ENCODE measurements at places on chromosomes 6 and 20. TPM values are rescaled to one million over a fixed set of nuclear protein-coding genes. Genes with fewer than 3 reads are reported as not detected.

GRCh38 chr20:1105599-1106194 lies 12.7 kb upstream of the PSMF1 start:
- H3K27me3 ChIP-seq, result no peaks in the 10 kb centered on the region
- no peak for DNase-seq
- H3K36me3 ChIP-seq, result no peaks in the 10 kb centered on the region
- H3K4me1 ChIP-seq, result no peaks in the 10 kb centered on the region
- H3K4me3 ChIP-seq, result no peak overlapping the region

- no peak overlapping the region for H3K27ac ChIP-seq
- peaks cover 28% of the 10 kb centered on the region for H3K4me1 ChIP-seq
- peak overlapping the region; percentile 45 for H3K4me3 ChIP-seq
- H3K36me3 ChIP-seq, result no peaks in the 10 kb centered on the region
- DNase-seq, result peak; percentile 90
Measured at GRCh38 chr6:10421158-10421920, 6.5 kb upstream of the TFAP2A start.

GRCh38 chr6:164051427-164051826 lies 636.9 kb downstream of the QKI start:
- H3K4me1 ChIP-seq, result no peaks in the 10 kb centered on the region
- H3K36me3 ChIP-seq, result no peaks in the 10 kb centered on the region
- H3K27ac ChIP-seq, result no peak overlapping the region
- H3K4me3 ChIP-seq, result no peak overlapping the region
- no peak for DNase-seq

- peak overlapping the region; percentile 35 for H3K4me3 ChIP-seq
- H3K27ac ChIP-seq, result no peak overlapping the region
- no peaks in the 10 kb centered on the region for H3K27me3 ChIP-seq
- no peaks in the 10 kb centered on the region for H3K36me3 ChIP-seq
- peaks cover 80% of the 10 kb centered on the region for H3K4me1 ChIP-seq
Measured at GRCh38 chr6:35489995-35490791, 6.7 kb downstream of the TEAD3 start.

- no peak overlapping the region for H3K27ac ChIP-seq
- no peak overlapping the region for H3K4me3 ChIP-seq
- no peaks in the 10 kb centered on the region for H3K27me3 ChIP-seq
- H3K4me1 ChIP-seq, result no peaks in the 10 kb centered on the region
Measured at GRCh38 chr6:84892671-84893070, 128.3 kb upstream of the TBX18 start.

DNA sequence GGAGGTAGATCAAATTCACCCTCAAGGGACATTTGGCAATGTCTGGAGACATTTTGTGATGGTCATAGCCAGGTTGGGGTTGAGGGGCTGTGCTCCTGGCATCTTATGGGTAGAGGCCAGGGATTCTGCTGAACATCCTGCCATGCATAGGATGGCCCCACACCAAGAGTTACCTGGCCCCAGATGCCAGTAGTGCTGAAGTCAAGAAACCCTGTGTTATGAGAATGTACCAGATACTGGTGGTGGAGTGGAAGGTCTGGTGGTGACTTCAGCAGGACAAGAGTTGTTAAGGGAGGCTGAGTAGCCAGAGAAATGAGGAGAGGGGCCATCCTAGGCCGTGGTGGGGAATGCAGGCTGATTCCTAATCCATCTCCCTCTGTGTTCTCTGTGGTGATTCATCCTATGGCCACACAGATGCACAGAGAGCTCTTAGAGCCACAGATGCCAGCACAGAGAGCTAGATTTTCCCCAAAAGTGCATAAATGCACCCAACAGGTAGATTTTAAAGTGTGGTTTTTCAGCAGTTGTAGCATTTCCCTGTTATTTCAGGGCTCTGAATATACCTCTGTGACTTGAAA lies 43.6 kb downstream of the CDYL start:
- no peaks in the 10 kb centered on the region for H3K36me3 ChIP-seq
- H3K4me3 ChIP-seq, result no peak overlapping the region
- H3K27me3 ChIP-seq, result no peaks in the 10 kb centered on the region
- peak; percentile 25 for DNase-seq
- peaks cover 7% of the 10 kb centered on the region for H3K4me1 ChIP-seq

DNA sequence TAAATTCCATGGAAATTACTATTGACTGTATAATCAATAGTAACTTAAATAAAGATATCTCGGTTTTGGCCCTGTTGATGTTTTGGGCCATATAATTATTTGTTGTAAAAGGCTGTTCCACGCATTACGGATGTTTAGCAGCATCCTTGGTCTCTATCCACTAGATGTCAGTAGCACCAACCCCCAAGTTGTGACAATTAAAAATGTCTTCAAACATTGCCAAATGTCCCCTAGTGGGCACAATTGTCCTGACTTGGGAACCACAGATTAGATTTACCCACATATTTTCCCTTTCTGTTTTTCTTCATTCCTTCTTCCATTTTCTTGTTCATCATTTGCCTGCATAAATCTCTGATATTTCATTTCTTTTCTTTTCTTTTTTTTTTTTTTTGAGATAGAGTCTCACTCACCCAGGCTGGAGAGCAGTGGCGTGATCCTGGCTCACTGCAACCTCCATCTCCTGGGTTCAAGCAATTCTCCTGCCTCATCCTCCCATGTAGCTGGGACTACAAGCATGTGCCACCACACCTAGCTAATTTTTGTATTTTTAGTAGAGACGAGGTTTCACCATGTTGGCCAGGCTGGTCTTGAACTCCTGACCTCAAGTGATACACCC lies 13.6 kb upstream of the WFDC8 start:
- H3K27ac ChIP-seq, result no peak overlapping the region
- H3K36me3 ChIP-seq, result peaks cover 4% of the 10 kb centered on the region
- no peaks in the 10 kb centered on the region for H3K27me3 ChIP-seq
- H3K4me3 ChIP-seq, result no peak overlapping the region
- no peaks in the 10 kb centered on the region for H3K4me1 ChIP-seq
- DNase-seq, result peak; percentile 67

DNA sequence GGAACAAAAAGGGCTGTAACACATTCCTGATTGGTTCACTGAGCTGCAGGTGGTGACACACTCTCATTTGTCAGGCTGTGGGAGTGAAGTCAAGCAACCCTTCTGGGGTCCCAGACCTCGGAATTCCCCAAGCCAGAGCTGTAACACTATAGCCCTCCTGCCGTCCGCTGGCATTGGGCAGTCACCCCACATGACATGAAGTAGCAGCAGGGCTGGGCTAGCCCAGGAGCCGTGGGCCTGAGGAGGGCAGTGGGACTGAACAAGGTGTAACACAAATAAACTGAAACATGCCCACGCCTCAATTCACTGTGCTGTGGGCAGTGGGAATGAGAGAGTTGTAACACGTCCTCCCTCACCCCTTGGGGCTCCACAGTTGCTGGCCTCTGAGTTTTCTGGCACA lies 689.1 kb upstream of the EYS start:
- no peaks in the 10 kb centered on the region for H3K27me3 ChIP-seq
- no peak overlapping the region for H3K27ac ChIP-seq
- no peaks in the 10 kb centered on the region for H3K36me3 ChIP-seq
- H3K4me3 ChIP-seq, result no peak overlapping the region
- no peak for DNase-seq

GRCh38 chr6:13605634-13606033 lies 9.5 kb upstream of the NOL7 start:
- no peak overlapping the region for H3K4me3 ChIP-seq
- no peak overlapping the region for H3K27ac ChIP-seq
- H3K36me3 ChIP-seq, result peaks cover 5% of the 10 kb centered on the region
- H3K27me3 ChIP-seq, result no peaks in the 10 kb centered on the region
- no peaks in the 10 kb centered on the region for H3K4me1 ChIP-seq

- no peaks in the 10 kb centered on the region for H3K36me3 ChIP-seq
- no peaks in the 10 kb centered on the region for H3K27me3 ChIP-seq
- DNase-seq, result no peak
Measured at GRCh38 chr6:168599769-168600330, 158.9 kb downstream of the SMOC2 start.

DNA sequence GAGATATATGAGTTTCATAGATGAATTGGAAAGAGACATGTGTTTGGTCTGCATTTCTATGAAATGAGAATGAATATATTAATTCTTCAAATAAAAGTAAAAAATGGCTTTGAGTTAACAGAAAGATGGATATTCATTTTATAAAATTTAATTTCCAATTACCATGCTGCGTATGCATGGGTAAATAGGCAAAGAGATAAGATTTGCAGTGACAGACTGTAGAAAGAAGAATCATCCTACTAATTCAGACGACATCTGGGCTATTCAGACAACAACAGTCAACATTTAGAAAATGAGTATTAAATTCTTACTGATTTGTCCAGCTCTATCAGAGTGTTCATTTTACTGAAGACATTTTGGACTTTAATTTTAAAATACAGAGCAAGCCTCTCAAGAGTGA lies 602.2 kb upstream of the NRSN1 start:
- peaks cover 4% of the 10 kb centered on the region for H3K4me1 ChIP-seq
- no peak overlapping the region for H3K27ac ChIP-seq
- no peaks in the 10 kb centered on the region for H3K36me3 ChIP-seq
- no peak overlapping the region for H3K4me3 ChIP-seq
- no peaks in the 10 kb centered on the region for H3K27me3 ChIP-seq

DNA sequence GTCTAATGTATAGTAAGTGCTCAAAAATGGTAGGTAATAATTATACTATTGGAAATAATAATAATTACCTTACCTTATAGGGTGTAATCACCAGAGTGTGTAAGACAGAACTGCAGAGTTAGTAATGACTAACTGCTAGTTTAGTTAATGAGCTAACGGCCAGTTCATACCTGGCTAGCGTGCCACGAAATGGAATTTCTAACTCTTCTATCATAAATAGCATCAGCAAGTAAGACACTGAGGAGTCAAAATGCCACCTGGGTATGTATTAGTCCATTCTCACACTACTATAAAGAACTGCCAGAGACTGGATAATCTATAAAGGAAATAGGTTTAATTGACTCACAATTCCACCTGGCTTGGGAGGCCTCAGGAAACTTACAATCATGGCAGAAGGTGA lies 63.4 kb upstream of the CEP85L start:
- no peak overlapping the region for H3K27ac ChIP-seq
- H3K4me1 ChIP-seq, result no peaks in the 10 kb centered on the region
- H3K27me3 ChIP-seq, result no peaks in the 10 kb centered on the region
- no peak for DNase-seq

DNA sequence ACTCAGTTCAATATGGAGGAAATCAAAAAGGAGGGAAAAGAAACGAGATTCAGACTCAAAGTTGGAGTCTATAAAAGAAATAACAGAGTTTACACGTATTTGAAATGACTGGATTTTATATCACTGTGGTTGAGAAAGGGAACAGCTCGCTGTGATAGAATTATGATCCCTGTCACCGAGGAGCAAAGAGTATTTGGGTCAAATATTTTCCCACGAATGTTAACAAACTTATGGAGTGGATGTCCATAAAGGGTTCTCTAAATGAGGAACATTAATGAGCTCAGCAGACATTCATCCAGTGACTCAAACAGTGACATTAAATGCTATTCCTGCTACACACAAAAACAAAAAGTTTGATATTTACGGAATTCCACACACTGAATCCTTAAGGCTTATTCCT lies 57.9 kb downstream of the FHL5 start:
- H3K4me1 ChIP-seq, result no peaks in the 10 kb centered on the region
- H3K27ac ChIP-seq, result no peak overlapping the region
- no peaks in the 10 kb centered on the region for H3K27me3 ChIP-seq
- DNase-seq, result no peak

DNA sequence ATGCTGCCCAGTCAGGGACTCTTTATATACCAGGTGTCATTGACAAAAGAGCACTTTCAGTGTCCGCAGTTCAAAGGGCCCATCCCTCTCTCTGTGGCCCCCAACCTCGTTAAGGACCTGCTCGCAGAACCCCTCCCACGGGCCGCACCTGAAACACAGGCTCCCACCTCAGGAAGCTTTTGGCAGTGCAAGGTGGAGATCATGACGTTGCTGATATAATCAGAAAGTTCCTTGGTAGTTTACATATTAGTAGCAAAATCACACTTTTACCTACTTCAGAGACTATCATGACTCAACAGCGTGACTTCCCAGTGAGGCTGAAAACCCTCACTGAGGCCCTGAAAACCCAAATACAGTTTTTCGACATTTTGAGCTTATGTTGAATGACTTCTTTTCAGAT lies 4.1 kb downstream of the TTLL2 start:
- H3K27me3 ChIP-seq, result no peaks in the 10 kb centered on the region
- H3K4me3 ChIP-seq, result no peak overlapping the region
- no peaks in the 10 kb centered on the region for H3K4me1 ChIP-seq
- no peak overlapping the region for H3K27ac ChIP-seq
- H3K36me3 ChIP-seq, result no peaks in the 10 kb centered on the region
- no peak for DNase-seq

GRCh38 chr6:70547313-70547712 lies 19.4 kb upstream of the SDHAF4 start:
- no peak overlapping the region for H3K4me3 ChIP-seq
- no peaks in the 10 kb centered on the region for H3K27me3 ChIP-seq
- H3K36me3 ChIP-seq, result no peaks in the 10 kb centered on the region
- peak; percentile 42 for DNase-seq

GRCh38 chr6:82259389-82259788 lies 11.8 kb upstream of the IBTK start:
- no peak for DNase-seq
- peaks cover 31% of the 10 kb centered on the region for H3K4me1 ChIP-seq
- H3K27ac ChIP-seq, result no peak overlapping the region
- no peak overlapping the region for H3K4me3 ChIP-seq
- no peaks in the 10 kb centered on the region for H3K36me3 ChIP-seq
- H3K27me3 ChIP-seq, result no peaks in the 10 kb centered on the region

DNA sequence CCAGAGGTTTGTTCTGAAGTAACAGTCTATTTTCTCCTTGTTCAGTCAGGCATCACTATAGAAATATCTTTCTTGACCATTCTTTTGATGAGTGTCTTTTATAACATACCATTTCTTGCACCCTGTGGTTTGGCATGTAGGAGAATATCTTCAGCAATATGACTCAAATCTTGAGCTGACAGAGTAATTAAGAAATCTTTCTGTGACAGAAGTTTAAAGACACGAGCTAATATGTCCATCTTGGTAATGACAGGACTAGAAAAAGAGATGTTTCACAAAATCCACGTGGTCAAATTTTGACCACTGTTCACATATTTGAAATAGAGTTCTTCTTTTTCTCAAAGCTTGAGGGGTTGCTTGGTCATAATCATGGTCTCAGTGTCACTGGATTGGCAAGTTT lies 149.9 kb downstream of the MYB start:
- H3K4me1 ChIP-seq, result no peaks in the 10 kb centered on the region
- no peak for DNase-seq
- H3K36me3 ChIP-seq, result no peaks in the 10 kb centered on the region
- no peaks in the 10 kb centered on the region for H3K27me3 ChIP-seq

- no peaks in the 10 kb centered on the region for H3K27me3 ChIP-seq
- no peak overlapping the region for H3K4me3 ChIP-seq
- no peaks in the 10 kb centered on the region for H3K36me3 ChIP-seq
- H3K27ac ChIP-seq, result no peak overlapping the region
- no peak for DNase-seq
- no peaks in the 10 kb centered on the region for H3K4me1 ChIP-seq
Measured at GRCh38 chr6:150627585-150628025, 27.9 kb downstream of the PLEKHG1 start.

RIMS1 gene
- 2.5 TPM for total RNA-seq

ADTRP gene
- not detected for total RNA-seq

RSPH9 gene
- total RNA-seq, result 1.4 TPM

NEURL2 gene
- total RNA-seq, result 1.2 TPM

DEFB128 gene
- total RNA-seq, result not detected

EPB41L1 gene
- total RNA-seq, result 35.8 TPM

BACH2 gene
- total RNA-seq, result 3.9 TPM

DEFB124 gene
- total RNA-seq, result not detected

Measured in neural progenitor cell (in vitro differentiated cells).